ENCODE measurements at places on chromosomes 7 and 10.

- no peak for DNase-seq
These were observed 258.7 kb downstream of the ELFN1 start for GRCh38 chr7:1928645-1929348.

DNA sequence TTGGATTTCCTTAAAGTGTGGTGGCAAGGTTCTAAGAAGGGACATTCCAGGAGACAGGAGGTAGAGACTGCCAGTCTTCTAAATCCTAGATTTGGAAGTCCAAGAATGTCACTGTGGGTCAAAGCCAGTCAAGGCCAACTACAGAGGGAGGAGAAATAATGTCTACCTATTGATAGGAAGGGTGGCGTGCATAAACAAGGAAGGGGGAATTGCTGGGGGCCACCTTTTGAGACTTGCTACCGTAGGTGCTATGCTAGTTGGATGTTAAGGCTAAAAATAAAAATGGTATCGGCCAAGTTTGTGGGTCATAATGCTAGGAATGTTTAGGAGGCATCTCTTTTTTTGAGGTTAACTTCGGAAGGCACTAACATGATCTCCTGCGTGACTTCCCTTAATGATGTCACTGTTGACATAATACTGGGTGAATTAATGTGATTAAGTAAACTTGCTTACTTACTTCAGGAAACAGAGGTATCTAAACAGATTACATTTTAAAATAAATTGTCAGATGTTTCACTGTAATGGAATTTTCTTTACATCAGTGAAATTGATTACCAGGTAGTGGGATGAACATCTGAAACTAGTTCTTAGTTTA lies 4.8 kb downstream of the BTRC start:
- DNase-seq, result no peak

DNA sequence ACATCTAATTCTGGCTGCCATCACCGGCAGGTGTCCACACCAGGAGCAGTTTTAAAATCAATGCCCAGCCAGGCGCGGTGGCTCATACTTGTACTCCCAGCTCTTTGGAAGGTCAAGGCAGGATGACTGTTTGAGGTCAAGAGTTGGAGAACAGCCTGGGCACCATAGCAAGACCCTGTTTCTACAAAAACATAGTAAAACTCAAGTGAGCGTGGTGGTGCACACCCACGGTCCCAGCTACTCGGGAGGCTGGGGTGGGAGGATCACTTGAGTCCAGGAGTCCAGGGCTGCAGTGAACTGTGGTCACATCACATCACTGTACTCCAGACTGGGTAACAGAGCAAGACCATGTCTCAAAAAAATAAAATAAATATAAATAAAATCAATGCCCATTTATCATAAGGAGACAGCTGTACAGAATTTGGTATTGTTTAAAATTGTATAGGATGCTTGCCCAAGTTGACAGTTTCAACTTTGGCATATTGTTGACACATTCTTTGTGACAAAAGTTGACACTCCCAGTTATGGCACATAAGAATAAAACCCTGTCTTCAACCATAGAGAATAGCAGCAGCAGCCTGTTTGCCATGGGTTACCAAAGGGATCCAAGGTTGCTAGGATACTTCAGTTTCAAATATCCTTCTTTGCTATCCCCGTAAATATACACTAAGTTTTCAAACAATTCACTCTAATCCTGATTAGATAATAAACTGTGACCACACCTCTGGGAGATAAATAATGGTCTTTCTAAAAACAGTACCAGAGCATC lies 193.0 kb downstream of the FAM107B start:
- DNase-seq, result no peak

- DNase-seq, result no peak
These were observed 589.3 kb downstream of the DNAJB6 start for GRCh38 chr7:157926107-157926506.

GRCh38 chr7:111324228-111324627 lies 233.3 kb downstream of the LRRN3 start:
- DNase-seq, result no peak

DNA sequence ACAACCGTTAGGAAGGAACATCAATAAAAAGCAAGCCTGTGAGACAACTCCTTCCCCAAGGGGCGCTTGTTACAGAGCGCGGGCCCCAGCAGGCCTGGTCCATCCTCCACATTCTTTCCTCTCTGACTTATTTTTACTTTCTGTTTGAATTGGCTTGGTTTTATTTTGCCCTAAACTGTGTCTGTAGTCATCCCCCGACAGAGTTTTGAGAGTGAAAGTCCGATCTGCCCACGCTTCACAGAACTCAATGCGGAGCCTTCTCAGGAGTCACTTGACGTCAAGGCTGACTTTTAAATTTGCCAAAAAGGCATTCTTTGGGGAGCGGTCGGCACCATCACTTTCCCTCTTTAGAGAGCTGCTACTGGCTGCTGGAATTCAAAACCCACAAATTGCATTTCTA lies 150.1 kb upstream of the KLF6 start:
- DNase-seq, result no peak

- DNase-seq, result no peak
These were observed 82.9 kb downstream of the NPY start for GRCh38 chr7:24366876-24367275.

GRCh38 chr7:143974459-143974858 lies 19.8 kb downstream of the OR2F1 start:
- no peak for DNase-seq

DNA sequence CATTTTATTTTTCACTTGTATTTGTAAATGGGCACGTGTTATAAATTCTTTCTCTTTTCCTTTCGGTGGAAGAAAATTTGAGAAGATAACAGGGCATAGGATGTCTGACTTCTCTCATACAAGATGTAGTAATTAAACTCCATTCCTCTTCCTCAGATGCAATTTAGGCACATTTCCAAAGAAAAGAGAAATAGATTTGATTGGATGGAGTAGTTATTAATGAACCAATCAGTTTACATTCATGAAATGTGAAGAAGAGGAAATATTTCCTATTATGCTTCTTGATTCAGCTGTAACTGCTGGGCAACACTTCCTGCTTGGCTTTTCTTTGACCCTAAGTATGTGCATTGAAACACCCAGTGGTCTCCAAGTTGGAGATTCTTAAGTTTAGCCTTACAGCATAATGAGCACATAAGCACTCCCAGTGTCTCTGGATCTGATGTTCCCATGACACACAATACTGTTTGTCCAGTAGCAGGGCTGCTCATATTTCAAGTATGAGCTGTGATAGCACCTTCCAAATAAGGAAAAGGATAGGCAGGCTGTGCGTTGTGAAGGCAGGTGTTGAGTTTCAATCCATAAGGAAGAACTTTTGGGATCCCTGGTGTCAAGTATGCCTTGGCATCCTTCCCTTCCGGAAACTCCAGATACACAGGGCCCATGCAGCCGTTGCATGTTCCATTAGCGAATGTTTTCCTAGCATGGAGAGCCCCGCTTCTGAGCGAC lies 33.4 kb upstream of the COBL start:
- DNase-seq, result no peak

DNA sequence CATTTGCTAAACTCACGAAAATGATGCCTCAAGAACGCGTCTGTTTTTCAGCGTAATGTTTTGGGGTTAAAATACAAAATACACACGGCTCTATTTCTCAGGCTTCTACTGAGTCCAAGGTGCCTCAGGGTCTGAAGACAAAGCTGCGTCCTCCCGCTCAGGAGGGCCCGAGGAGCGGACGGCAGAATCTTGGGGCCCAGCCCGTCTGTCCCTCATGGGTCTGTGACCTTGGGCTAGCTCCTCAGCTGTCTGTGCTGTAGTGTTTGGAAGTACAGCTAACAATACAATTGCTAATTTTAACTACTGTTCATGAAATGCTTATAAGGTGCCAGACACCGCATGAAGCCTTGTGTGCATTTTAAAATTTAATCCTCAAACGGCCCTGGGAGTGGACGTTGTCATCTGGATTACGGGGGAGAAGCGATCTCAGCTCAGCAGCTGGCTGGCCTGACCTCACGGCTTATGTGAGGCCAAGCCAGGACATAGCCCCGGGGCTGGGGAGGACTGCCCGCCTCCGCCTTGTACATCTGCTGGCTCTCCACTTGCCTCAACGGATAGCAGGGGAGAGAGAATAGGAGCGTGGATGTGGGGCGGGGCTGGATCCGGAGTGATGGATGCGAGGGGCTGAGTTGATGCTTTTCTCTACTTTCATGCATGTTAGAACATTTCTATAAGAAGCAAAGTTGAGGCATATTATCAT lies 357.4 kb downstream of the GLRX3 start:
- no peak for DNase-seq

GRCh38 chr10:121926157-121926556 lies 1.7 kb downstream of the ATE1 start:
- no peak for DNase-seq

DNA sequence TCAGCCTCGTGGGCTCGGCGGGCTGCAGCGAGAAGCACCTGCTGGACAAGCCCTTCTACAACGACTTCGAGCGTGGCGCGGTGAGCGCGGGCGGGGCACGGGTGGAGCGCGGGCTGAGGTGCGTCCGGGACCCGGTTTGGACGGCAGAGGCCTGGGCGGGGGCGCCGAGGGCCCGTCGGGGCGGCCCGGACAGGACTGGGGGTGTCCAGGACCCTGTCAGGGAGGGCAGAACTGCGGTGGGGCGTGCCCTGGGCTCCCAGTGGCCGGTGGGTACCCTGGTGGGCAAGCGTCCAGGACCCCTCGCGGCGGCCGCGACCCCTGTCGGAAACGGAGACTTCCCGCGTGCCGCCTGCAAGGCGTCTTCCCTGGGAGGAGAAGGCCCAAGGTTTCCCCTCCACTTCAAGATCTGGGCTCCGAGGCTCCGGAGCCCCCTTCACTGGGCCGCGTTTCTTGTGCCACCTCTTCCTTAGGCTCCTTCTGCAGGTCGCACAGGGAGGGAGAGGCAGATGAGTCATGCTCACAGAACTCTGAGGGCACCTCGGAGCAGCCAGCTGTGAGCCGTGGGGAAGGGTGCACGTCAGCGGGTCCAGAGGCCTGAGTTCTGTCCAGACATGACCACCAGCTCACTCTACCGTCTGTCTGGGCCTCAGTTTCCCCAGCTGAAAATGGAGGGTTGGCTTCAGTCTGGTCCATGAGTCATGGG lies 485 bp downstream of the ALOX5 start:
- no peak for DNase-seq

GRCh38 chr10:3844491-3845025 lies 59.5 kb upstream of the KLF6 start:
- DNase-seq, result no peak

DNA sequence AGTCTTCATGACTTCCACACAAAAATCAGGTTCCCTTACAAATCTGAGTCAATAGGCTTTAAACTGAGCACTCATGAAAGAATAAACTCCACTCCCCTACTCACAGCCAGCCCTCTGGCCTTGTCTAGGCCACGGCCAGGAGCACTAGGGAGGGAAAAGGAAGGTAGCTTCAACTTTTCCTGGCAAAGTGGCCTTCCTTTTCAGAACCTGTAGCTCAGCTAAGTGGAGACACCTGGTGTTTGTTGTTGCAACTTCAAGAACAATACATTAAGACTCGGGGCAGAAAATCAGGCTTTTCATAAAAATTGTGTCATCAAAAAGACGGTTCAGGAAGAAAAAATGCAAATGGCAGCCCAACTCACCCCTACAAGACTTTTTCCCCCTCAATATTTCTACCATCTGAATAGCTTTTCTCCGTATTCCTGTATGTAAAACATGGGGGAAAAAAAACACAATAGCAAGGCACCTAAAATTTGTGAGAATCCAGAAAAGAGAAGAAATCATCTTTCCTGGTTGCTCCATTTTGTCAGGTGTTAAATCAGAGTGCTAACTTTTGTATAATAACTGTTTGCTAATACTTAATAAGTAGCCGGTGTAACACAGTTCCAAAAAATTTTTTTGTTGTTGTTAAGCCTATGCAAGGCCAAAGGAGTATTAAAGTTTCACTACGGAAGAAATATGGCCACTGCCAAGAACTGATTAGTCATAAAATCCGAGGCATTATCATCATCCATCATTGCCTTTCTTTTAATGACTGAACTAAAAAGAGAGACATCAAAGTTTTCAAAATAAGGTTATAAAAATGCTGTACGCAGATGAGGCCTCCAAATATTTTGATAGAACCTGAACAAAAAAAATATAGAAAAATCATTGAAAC lies 66.2 kb upstream of the ARID5B start:
- DNase-seq, result no peak

DNA sequence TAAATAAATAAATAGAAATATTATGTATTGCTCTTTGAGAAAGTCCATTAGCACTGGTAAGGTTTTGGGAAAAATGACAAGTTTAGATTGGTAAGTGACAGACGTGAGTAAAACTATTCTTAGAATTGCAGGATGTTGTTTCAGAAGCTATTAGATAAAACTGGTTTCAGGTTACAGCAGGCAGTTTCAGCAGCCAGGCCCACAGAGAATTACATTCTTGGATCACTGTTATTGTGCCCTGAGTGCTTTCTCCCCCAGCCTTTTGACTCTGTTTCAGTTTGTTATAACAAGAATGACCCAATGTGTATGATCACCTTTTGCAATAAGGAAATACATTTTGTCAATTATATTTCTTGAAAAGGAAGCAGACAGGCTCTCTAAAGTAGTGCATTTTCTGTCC lies 86.5 kb downstream of the DKK1 start:
- no peak for DNase-seq

DNA sequence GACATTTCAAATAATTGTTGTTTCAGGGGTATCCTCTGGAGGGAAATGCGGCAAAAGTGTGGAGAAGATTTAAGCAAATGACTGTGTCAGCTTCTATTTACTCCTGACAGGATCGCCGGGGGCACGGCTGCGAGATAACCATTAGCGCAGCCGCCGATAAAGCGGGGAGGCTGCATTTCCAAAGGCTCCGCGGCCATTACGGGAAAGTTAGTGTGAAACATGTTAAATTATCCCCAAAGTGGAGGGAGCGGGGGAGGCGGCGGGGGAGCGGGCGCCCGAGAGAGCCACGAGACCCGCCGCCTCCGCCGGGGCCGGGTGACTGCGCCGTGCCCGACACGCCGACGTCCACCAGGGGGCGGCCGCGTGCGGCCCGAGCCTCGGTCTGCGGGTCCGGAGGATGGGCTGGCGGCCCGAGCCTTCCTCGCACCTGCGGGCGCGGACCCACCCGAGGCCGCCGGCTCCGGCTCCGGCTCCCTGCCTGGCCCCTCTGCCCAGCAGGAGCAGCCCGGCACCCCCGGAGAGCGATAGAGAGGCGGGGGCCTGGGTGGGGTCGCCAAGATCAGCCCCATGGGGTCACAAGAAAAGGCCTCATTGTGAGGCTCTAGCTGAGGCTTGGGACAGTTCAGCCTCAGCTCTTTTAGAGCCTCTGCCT lies 74.4 kb upstream of the PAX2 start:
- no peak for DNase-seq

- DNase-seq, result no peak
These were observed 32.0 kb upstream of the NRG3 start for GRCh38 chr10:81843042-81843441.

- DNase-seq, result peak; percentile 9
These were observed 598.8 kb downstream of the SUGCT start for GRCh38 chr7:40733578-40733977.

- DNase-seq, result no peak
These were observed 321.6 kb upstream of the RNF32 start for GRCh38 chr7:156318926-156319325.

Measured in KG1 (cell line).